Suppressor macrophage (primary cell): ENCODE measurements at places on chromosomes 13 and 19.
A peak's percentile ranks its signal among the peaks of the same experiment; 100 is the strongest.

- DNase-seq, result no peak
Observed at GRCh38 chr13:62278271-62278670, 862.6 kb upstream of the PCDH20 start.

DNA sequence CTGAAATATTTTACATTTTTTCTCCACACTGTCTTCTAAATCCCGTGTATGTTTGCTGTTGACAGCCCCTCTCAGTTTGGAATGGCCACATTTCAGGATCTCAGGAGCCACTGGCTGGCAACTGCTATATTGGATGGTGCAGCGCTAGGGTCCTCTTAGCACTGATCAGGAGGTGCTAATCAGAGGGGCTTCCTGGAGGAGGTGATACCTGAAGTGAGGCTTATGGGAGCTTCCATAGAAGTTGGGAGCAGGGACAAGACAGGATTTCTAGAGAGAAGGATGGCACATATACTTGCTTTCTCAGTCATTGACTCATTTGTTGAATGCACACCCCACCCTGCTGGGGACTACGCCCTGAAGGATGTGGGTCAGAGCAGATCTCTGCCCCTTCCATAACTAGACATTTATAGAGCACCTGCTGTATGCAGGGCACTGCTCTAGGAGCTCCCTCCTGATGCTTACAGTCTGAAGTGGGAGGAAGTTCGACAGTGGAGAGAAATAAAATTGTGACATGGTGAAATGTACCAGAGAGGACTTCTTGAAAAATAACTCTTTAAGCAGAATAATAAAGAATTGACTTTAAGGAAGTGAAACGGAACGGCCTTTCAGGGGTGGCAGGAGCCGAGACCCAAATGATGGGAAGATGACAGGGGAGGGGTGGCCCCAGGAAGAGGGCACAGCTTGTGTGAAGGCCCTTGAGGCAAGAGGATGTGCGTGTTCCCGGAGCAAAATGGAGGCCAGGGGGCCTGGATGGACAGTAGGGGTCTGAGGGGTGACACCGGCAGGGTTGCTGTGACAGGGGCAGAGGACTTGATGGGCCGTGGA lies 13.1 kb downstream of the AP2A1 start:
- DNase-seq, result peak; percentile 66

- DNase-seq, result no peak
Observed at GRCh38 chr19:43618921-43619261, 538 bp downstream of the ZNF428 start.

DNA sequence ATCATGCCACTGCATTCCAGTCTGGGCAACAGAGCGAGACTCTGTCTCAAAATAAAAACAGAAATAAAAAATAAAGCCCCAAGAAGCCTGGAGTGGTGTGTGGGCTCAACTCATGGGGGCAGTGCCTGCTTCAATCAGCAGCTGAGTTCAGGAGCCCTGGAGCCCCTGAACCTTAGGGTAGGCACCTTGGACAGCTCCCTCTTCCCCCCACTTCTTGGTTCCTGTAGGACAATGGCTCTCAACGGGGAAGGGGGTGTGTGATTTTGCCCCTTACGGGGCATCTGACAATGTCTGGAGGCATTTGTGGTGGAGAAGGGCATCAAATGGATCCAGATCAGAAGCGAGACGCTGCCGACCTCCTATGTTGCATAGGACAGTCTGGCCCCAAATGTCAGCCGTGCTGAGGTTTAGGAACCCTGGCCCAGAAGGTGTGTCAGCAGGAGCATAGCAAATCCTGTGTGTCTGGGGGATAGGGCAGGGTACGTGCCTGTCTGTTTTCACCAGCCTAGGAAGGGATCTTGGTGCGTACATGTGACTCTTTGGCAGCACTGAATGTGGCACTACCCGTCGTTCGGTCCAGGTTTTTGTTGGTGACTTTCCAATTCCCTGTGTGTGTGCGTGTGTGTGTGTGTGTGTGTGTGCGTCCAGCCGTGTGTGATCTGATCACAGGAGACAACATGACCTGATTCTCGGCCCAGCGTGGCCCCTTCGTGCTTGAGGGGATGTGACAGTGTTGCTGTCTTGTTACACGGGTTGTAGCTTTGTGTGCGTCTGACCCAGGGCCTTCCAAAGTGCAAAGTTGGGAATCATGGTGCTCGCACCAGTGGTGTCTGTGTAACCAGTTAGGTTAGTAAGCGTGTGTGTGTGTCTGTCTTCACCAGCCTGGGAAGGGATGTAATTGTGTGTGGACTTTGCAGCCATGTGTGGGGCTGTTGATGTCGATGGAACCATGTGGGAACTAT lies 7.5 kb downstream of the IGLON5 start:
- no peak for DNase-seq

- DNase-seq, result no peak
Observed at GRCh38 chr13:42575938-42576337, 2.0 kb downstream of the TNFSF11 start.

- peak; percentile 90 for DNase-seq
Observed at GRCh38 chr19:51751655-51752054, at the start of gene FPR1. Gene FPR1, minus strand, starts transcription at chr19:51751878. Its CDS starts 4,884 bp downstream, at chr19:51746994.

- DNase-seq, result peak; percentile 28
Observed at GRCh38 chr19:4144666-4145249, 8.7 kb upstream of the CREB3L3 start.

- DNase-seq, result peak; percentile 67
Observed at GRCh38 chr13:81017513-81018152, 676.7 kb upstream of the SPRY2 start.

DNA sequence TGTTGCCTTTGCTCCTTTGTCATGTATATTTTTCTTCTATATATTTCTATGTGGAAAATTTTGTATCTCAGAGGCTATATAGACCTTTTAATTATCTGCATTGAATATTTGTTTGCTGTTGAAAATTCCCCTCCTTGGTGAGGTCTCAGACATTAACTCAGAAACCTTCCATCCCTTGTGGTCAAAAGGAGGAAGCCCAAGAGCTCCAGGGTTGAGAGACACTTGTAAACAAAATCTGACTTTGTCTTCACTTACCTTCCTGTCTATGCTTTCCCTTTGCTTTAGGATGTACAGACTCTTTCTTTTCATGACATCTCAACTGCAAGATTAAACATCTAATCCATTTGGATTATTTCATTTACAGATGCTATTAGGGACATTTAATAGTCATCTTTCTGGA lies 157.5 kb downstream of the PCDH20 start:
- DNase-seq, result no peak
